ENCODE measurements at places on chromosomes 13 and 19.

GRCh38 chr13:33202644-33203169, 82.8 kb downstream of the STARD13 start:
- DNase-seq: no peak

DNA sequence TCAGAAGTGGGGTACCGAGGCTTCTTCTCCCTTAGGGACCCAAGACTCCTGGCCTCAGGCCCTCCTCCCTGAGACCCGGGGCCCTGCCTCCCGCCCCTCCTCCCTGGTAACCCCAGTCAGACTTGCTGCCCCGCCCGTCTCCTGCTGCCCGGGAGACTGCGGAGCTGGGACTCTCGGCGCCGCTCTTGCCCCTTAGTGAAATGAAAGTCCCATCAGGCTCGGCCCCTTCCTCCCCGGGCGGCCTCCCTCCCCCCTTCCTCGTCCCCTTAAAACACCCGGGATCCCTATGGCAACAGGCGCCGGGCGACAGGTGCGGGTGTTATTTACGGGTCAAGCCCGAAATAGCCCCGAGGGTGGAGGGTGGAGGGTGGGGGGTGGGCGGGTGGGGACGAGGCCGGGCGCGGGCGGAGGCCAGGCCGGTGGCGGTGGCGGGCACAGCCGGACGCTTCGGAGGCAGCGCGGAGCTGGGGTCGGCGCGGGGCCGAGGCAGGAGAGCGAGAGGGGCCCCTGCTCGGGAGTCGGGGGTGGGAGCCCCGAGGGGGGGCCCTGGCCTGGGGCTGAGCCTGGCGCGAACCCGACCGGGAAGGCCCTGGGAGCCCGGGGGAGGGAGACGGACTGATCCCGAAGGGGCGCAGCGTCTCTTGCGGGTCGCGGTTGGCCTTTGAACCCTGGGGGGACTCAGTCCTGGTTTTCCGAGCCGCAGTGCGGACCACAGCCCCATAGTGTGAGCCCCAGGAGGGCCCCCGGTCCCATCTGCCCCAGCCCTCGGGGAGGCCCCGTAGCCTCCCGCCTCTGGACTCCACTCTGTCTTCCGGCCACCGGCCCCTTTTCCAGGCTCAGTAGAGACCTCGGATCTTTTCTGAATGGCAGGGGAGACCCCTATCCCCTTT, at the start of gene CACNG6:
TSS of gene CACNG6 (plus strand) at position 414 of the 890 bp plus-strand sequence. CDS start 1,241 bp downstream, outside the sequence.
- DNase-seq: no peak

GRCh38 chr13:103284466-103284865, 218.2 kb upstream of the SLC10A2 start:
- no peak for DNase-seq

DNA sequence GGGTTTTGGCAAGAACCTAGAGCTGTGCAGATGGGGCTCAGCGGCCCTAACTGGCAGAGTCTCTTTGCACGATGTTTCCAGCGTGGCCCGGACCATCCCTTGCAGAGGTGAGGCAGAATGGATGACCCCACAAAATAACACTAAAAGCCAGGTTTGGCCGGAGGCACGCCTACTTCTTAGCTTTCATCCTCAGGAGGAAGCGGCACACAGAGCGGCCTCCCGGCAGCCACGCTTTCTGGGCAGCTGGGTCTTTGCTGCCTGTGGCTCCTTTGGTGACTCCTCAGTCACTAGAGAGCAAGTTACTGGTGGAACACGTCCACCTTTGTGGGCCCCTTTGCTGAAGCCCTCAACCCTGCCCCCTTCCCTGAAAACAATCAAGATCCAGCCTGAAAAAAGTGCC, 25.2 kb downstream of the TEX29 start:
- no peak for DNase-seq

DNA sequence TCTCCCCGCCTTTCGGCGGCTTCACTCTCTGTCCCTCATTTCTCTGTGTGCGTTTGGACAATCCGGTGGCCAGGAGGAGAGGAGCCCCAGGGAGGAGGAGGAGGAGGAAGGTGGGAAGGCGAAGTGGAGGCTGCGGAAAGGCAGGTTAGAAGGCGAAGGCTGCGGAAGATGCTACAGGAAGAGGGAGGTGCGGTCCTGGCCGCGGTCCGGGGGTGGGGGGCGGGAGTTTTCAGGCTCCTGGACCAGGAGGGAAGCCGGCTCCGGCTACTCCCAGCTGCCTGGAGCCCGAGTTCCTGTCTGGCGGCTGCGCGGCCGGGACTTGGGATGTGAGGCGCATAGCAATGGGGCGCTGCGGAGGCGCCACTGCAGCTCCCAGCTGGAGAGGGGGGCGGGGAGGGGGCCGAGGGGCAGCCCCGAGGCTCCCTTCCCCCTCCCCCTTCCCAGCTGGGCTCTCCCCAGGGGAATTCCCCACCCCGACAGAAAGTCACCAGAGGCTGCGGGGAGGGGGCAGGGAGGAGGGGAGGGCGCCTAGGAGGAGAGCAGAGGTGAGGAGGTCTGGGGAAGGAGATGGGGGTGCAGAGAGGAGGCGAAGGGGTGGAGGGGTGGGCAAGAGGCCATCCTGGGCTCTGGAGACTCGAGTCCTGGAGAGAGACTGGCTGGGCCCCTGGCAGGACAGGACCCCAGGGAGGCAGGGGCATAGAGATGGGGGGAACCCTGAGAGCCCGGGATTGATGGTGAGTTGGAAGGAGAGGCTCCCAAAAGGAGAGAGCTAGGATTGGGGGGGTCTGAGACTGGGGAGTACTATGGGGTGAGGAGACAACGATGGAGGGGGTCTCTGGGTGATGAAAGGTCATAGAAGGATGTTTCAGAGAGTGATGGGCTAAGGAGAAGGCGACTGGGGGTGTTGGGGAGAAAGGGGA, 2.0 kb downstream of the LRRC4B start:
- no peak for DNase-seq

GRCh38 chr13:113123226-113124201, 915 bp downstream of the F10 start:
- DNase-seq: no peak

- DNase-seq: no peak
These were observed 409.3 kb downstream of the DIAPH3 start for GRCh38 chr13:59754411-59754810.

- no peak for DNase-seq
These were observed 51.3 kb downstream of the CDADC1 start for GRCh38 chr13:49298903-49299605.

DNA sequence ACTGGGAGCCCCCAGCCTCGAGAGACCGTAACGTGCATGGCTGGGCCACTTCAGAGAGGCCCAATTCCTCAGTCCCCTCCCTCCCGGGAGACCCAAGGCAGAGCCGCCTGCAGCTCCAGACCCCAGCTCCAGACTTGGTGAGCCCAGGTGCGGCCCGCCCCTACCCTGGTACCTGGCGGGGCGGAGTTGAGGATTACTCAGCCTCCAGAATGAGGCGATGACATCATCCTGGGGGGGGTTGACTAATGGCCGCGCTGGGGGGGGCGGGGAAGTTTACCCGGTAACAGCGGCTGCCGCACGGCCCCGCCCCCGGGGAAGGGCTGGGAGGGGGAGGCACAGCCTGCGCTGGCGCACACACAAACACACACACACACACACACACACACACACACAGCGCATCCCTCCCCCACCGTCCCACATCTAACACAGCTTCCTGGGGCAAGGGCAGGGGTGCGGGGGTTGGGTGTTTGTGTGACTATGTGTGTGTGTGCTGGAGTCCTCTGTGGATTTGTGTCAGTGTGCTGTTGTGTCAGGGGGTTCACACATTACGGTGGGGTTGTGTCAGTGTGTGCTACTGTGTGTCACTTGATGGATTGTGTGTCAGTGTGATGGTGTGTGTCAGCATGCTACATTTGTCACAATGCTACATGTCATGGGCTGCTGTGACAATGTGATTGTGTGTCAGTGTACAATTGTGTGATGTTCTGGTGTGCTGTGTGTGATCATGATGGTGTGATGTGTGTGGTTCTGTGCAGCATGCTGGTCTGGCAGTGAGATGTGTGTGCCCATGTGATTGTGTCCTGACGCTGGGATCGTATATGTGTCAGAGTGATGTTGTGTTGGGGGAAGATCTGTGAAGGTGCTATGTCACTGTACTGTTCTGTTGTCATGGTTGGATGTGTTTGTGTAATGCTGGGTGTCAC, 10.3 kb upstream of the BBC3 start:
- peak; percentile 85 for DNase-seq

DNA sequence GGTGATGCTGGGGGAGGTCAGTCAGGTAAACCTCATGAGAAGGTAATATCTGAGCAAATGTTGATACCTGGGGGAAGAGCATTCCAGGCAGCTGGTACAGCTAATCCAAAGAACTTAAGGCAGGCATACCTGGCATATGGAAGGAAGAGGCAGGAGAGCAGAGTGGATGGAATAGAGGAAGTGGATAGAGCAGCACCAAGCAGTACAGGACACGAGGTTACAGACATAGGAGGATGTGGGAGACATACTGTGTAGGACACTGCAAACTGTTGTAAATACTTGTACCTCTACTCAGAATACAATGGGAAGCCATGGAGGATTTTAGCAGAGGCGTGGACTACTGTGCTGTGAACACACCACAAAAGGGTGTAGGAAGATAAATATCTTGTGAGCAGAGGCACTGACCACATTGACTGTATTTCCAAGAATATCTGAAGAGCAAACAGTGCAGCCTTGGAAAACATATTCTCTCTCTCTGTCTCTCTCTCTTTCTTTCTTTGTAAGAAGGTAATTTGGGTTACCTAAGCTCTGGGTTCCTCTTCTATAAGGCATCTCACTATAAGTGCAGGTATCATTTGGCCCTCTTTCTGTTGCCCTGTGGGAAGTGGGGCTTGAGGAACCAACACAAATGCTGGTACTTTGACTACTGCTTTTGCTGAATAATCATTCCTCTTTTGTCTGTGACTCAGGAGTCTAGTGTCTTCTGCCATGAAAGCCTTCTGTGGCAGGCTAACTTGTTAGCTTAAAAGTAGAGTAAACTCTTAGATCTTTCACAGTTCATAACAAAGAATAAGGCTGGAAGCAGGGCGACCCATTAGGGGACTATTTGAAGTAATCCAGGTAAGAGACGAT, 238.0 kb downstream of the VWA8 start:
- no peak for DNase-seq

- peak; percentile 29 for DNase-seq
These were observed 1.7 kb downstream of the IRS2 start for GRCh38 chr13:109784590-109785140.

DNA sequence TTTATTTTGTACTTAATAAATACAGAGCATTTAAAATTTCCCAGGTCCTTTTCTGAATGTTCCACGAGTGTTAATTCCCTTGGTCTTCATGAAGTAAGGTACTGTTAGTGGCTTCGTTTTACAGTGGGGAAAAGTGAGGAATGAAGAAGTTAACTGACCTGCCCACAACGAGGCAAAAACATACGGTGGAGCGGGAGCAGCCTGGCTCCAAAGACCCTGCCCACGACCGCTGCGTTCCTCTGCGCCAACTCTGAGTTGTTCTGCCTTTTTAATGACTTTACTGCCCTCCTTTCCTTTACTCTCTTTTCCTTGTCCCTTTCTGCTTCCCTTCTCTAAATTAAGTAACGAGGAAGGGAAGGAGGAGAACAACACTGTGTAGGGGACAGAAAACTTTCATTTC, 392.9 kb downstream of the PCDH9 start:
- no peak for DNase-seq

DNA sequence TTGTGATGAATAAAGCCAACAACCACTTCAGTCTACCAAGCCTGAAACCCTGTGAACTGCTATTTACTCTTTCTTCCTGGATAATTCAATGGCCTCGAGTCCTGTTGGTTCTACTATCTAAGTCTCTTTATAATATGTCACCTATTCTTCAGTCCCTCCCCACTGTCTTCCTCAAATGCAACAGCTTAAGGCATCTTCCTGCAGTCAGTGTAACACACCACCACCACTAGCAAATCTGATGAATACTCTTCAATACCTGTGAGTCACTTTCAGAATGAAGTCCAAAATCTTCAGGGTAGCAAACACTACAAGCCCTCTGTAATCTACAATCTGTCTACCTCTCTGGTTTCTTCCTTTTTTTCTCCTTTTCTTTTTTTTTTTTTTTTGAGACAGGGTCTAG, 32.9 kb downstream of the ZDHHC20 start:
- DNase-seq: no peak

DNA sequence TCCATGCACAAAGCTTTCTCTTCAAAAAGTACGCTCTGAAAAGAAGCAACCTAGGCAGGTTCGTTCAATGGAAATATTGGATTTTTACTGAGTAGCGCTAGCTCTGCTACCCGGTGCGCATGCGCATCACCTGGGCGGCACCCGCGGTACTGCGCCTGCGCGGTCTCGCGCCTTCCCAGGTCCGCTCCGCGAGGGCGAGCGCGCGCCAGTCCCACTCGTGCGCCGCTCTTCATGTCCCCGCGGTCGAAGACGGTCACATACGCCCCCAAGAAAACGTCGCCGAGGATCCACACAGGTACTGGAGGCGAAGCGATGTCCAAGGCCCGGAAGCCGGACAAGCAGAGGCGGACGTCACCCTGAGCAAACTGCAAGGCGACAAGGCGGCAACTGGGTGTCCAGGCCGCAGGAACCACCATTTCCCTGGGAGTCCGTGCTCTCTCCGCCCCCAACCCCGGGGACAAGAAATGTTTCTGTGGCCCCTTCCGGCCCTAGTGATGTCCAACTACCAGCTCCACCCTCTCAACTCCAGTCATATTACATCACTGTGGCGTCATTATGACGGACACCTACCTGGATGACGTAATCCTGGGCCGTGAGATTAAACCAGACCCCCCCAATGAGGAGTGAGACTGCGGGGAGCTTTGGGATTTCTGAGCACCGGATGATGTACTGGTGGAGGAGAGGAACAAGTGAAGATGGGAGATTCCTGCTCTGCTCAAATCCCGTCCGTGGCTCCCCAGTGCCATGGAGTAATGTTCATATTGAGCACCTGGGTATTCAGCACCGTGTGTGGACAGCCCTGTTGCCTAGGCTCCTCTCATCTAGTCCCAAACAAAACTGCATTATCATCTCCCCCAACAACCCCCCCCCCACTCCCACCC, 4.8 kb upstream of the KCNC3 start:
- DNase-seq: peak; percentile 59

DNA sequence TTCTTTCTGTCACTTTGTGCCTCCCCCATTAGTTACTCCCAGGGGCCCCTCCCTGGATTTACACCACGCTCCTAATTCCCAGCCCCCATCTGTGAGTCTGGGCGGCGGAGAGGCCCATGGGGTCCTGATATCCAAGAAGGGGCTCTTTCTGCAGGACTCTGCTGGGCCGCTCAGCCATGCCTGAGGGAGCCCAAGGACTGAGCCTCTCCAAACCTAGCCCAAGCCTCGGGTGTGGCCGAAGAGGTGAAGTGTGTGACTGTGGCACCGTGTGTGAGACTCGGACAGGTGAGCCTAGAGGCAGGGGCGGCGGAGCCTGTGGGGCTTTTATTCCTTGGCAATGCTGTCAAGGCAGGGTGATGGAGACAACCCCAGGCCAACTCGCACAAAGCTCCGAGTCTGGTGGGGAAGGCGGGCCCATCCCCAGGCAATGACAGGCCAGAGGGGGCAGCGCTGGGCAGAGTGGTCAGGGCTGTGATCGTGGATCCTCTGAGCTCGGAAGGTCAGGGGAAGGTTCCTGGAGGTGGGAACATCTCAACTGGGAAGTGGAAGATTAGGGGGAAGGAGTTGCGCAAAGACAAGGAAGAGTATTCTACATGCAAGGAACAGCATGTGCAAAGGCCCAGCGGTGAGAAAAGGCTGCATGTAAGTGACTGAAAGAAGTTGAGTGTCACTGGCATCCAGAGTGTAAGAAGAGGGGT, 1.6 kb downstream of the PLEKHG2 start:
- no peak for DNase-seq

- DNase-seq: no peak
These were observed 2.8 kb downstream of the GFY start for GRCh38 chr19:49427855-49428546.

All from T-helper 22 cell (primary cell).